A549 treated with AZD2906 at 1 μM for 4 hours (cell line): ENCODE measurements at places on chromosomes 5 and 9. TPM values are rescaled to one million over a fixed set of nuclear protein-coding genes. Genes with fewer than 3 reads are reported as not detected.

Gene CNOT8
- 29.6 to 38.6 TPM (median 34.4 TPM) in 5 replicates for total RNA-seq

Gene GPBP1
- 35.1 to 46.6 TPM (median 36.3 TPM) in 5 replicates for total RNA-seq

Gene SLC36A2
- total RNA-seq, result not detected in 5 replicates

Gene SLC25A2
- not detected in 5 replicates for total RNA-seq

Gene CTSV
- 13.0 to 15.3 TPM (median 14.2 TPM) in 5 replicates for total RNA-seq

Gene IL31RA
- total RNA-seq, result 1.1 to 1.4 TPM (median 1.2 TPM) in 5 replicates

Gene SLC1A1
- 0.88 to 1.2 TPM (median 1.2 TPM) in 5 replicates for total RNA-seq

Gene MLANA
- total RNA-seq, result not detected in 5 replicates

Gene TNFAIP8
- total RNA-seq, result 12.0 to 27.2 TPM (median 15.6 TPM) in 5 replicates

Gene GLDC
- total RNA-seq, result 10.7 to 13.9 TPM (median 12.2 TPM) in 5 replicates

Gene SLC44A1
- total RNA-seq, result 23.4 to 30.8 TPM (median 28.0 TPM) in 5 replicates

Gene SLC46A2
- total RNA-seq, result 0.02 TPM in 1 of 5 replicates, not detected in the others

Gene PHF24
- 0.07 to 0.19 TPM (median 0.13 TPM) in 5 replicates for total RNA-seq

Gene NPR3
- 14.3 to 19.0 TPM (median 14.8 TPM) in 5 replicates for total RNA-seq

Gene PCDHGB5
- total RNA-seq, result 1.9 to 2.5 TPM (median 2.2 TPM) in 5 replicates

Gene DOLK
- total RNA-seq, result 36.8 to 41.3 TPM (median 40.6 TPM) in 5 replicates

Gene ZNF366
- total RNA-seq, result not detected in 5 replicates

Gene SLC36A3
- not detected in 5 replicates for total RNA-seq

Gene PCDHA9
- 0.01 TPM in 2 of 5 replicates, not detected in the others for total RNA-seq

Gene SPATA31E1
- 0.01 TPM in 1 of 5 replicates, not detected in the others for total RNA-seq

Gene GRAMD2B
- total RNA-seq, result 0.79 to 2.2 TPM (median 1.0 TPM) in 5 replicates

Gene SVEP1
- 1.5 to 1.8 TPM (median 1.7 TPM) in 5 replicates for total RNA-seq

Gene PCDHB9
- total RNA-seq, result 0.01 to 0.09 TPM (median 0.02 TPM) in 4 of 5 replicates, not detected in the other

Gene F12
- total RNA-seq, result 15.9 to 26.4 TPM (median 22.8 TPM) in 5 replicates

Gene CDH6
- 0.07 to 0.11 TPM (median 0.07 TPM) in 4 of 5 replicates, not detected in the other for total RNA-seq

Gene CDKN2A
- 0.15 TPM in 1 of 5 replicates, not detected in the others for total RNA-seq

Gene GPR150
- 0.07 to 0.20 TPM (median 0.13 TPM) in 5 replicates for total RNA-seq

Gene FBN2
- 12.9 to 19.1 TPM (median 17.6 TPM) in 5 replicates for total RNA-seq

Gene TTC1
- total RNA-seq, result 61.9 to 69.2 TPM (median 63.5 TPM) in 5 replicates

Gene PCDHB12
- 0.01 to 0.02 TPM in 2 of 5 replicates, not detected in the others for total RNA-seq

Gene C9orf50
- total RNA-seq, result 0.08 to 0.16 TPM in 2 of 5 replicates, not detected in the others

Gene MZB1
- 0.07 to 0.11 TPM (median 0.09 TPM) in 3 of 5 replicates, not detected in the others for total RNA-seq

Gene AGXT2
- total RNA-seq, result not detected in 5 replicates

Gene KIF12
- 1.3 to 1.9 TPM (median 1.5 TPM) in 5 replicates for total RNA-seq

Gene ADRB2
- 1.3 to 1.6 TPM (median 1.3 TPM) in 5 replicates for total RNA-seq

Gene PRUNE2
- 0.03 to 0.07 TPM (median 0.05 TPM) in 4 of 5 replicates, not detected in the other for total RNA-seq

Gene NUTM2G
- not detected in 5 replicates for total RNA-seq

Gene RETREG1
- 2.8 to 3.5 TPM (median 3.2 TPM) in 5 replicates for total RNA-seq

Gene IL3
- total RNA-seq, result not detected in 5 replicates

Gene CCDC192
- total RNA-seq, result not detected in 5 replicates

Gene SGCD
- 3.2 to 5.4 TPM (median 4.1 TPM) in 5 replicates for total RNA-seq

Gene AMBP
- 7.0 to 9.8 TPM (median 7.6 TPM) in 5 replicates for total RNA-seq
